Mononuclear cell (primary cell): ENCODE measurements at places on chromosomes 4 and X. TPM values are rescaled to one million over a fixed set of nuclear protein-coding genes. Genes with fewer than 3 reads are reported as not detected.

The HDAC8 gene
- total RNA-seq: 6.7 TPM

The RELL1 gene
- total RNA-seq: 62.3 TPM

The RIBC1 gene
- 1.0 TPM for total RNA-seq

The PCSK1N gene
- total RNA-seq: 3.3 TPM

The CCNB3 gene
- total RNA-seq: 0.10 TPM

The MAGEA9B gene
- total RNA-seq: not detected

The C1QTNF7 gene
- 0.10 TPM for total RNA-seq

The POU4F2 gene
- not detected for total RNA-seq

The METAP1 gene
- total RNA-seq: 25.2 TPM

The SSX2 gene
- total RNA-seq: not detected

The CXorf49 gene
- not detected for total RNA-seq

The XAGE2 gene
- not detected for total RNA-seq

The TMSB15A gene
- total RNA-seq: 0.63 TPM

The NAT8L gene
- total RNA-seq: 0.10 TPM

The MAGEC2 gene
- total RNA-seq: not detected

The MAGEB2 gene
- total RNA-seq: not detected

The SPANXA2 gene
- not detected for total RNA-seq

The PPARGC1A gene
- 0.52 TPM for total RNA-seq

The VCX2 gene
- not detected for total RNA-seq

The ADGRG2 gene
- total RNA-seq: under 0.01 TPM

The APLN gene
- not detected for total RNA-seq

The CLDN2 gene
- total RNA-seq: not detected

The KLB gene
- under 0.01 TPM for total RNA-seq

The GPR78 gene
- total RNA-seq: not detected

The CLDN22 gene
- total RNA-seq: not detected

The ARMCX1 gene
- total RNA-seq: 1.9 TPM

The LRAT gene
- total RNA-seq: not detected

The PRSS12 gene
- total RNA-seq: 0.21 TPM

The HPGD gene
- total RNA-seq: 10.5 TPM
